ENCODE measurements at places on chromosomes 11 and 22.

- peaks cover 40% of the 10 kb centered on the region for H3K27me3 ChIP-seq
- H3K27ac ChIP-seq, result no peak overlapping the region
- no peak overlapping the region for H3K4me3 ChIP-seq
Measured at GRCh38 chr11:45920531-45921477, 1.7 kb upstream of the LARGE2 start.

GRCh38 chr22:26711205-26711963 lies 54.0 kb downstream of the MIAT start:
- no peak overlapping the region for H3K4me3 ChIP-seq

DNA sequence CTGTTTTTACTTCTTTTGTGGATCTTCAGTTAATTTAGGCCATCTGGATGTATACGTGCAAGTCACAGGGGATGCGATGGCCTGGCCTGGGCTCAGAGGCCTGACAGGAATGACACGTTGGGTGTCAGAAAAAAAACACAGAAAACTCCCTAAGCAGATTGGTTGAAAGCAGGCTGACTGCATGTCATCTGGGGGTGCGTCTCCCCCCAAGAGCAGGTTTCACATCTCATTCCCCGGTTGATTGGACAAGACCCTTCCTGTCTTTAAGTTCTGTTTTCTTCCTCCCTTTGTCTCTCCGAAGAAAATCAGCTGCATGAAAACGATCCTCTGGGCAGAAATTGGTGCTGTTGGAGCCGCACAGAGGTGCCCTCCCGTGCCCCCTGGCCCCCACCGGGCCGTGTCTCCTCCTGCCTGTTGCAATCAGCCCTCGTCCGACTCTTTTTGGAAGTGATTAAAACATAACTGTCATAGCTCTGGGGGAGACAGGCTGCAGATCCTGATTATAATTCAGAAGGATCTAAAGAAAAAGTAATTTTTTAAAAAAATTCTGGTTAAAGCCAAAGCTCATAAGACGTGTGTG lies 71.8 kb upstream of the PARVG start:
- H3K27ac ChIP-seq, result no peak overlapping the region
- H3K36me3 ChIP-seq, result no peaks in the 10 kb centered on the region
- H3K4me3 ChIP-seq, result no peak overlapping the region
- H3K4me1 ChIP-seq, result no peaks in the 10 kb centered on the region
- DNase-seq, result no peak

DNA sequence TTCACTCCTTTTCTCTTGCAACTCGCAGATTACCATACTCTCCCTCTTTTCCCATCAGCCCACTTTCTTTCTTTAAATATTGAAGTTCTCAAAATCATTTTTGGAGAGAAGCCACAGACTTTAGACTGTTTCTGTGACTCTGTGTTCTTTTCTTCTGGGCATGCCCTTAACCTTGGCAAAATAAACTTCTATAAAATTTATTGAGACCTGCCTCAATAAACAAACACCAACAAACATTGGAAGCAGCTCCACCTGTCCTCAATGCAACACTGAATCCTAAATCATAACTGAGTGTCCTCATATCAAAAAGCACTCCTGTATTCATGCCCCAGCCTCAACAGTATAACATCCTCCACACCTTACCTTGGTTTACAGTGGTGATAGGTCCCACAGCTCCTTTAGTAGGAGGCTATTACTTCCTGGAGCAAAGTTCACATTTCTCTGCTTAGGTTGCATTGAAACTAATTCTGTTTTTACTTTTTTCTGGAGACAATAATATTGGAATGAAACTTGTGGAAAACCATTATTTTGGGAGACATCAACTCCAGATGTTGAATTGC lies 320.0 kb upstream of the LRRC4C start:
- H3K27me3 ChIP-seq, result no peaks in the 10 kb centered on the region
- DNase-seq, result no peak
- H3K4me1 ChIP-seq, result no peaks in the 10 kb centered on the region
- no peak overlapping the region for H3K4me3 ChIP-seq
- no peak overlapping the region for H3K27ac ChIP-seq

GRCh38 chr11:27912916-27913315 lies 195.0 kb downstream of the KIF18A start:
- H3K27ac ChIP-seq, result no peak overlapping the region
- no peak overlapping the region for H3K4me3 ChIP-seq
- DNase-seq, result no peak
- no peaks in the 10 kb centered on the region for H3K4me1 ChIP-seq
- H3K36me3 ChIP-seq, result no peaks in the 10 kb centered on the region

DNA sequence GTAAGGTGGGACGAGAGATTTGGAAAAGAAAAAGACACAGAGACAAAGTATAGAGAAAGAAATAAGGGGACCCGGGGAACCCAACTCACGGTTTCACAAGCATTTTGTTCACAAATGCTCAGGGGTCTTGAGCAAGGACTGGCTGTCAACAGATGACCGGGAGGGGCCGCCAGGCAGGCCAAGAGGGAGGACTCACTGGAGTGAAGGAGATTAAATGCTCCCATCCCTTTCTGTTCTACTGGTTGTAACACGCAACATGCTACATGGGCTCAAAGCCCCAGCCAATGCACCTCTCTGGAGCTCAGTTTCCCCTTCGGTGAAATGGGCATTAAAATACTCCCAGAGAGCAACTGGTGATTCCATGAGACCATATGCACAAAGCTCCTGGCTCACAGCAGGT lies 13.4 kb downstream of the SHANK2 start:
- H3K36me3 ChIP-seq, result no peaks in the 10 kb centered on the region
- no peak overlapping the region for H3K27ac ChIP-seq
- no peak for DNase-seq
- no peaks in the 10 kb centered on the region for H3K27me3 ChIP-seq

- no peaks in the 10 kb centered on the region for H3K36me3 ChIP-seq
- H3K27me3 ChIP-seq, result no peaks in the 10 kb centered on the region
- no peak overlapping the region for H3K4me3 ChIP-seq
- no peak overlapping the region for H3K27ac ChIP-seq
Measured at GRCh38 chr22:48896766-48897644, 930.7 kb downstream of the BRD1 start.

- H3K4me3 ChIP-seq, result no peak overlapping the region
- H3K27me3 ChIP-seq, result no peaks in the 10 kb centered on the region
- H3K36me3 ChIP-seq, result peaks cover 3% of the 10 kb centered on the region
- no peak for DNase-seq
- no peaks in the 10 kb centered on the region for H3K4me1 ChIP-seq
Measured at GRCh38 chr22:38236786-38237185, 35.0 kb downstream of the MAFF start.
